A673 (cell line): ENCODE measurements at places on chromosomes 6 and 20. TPM values are rescaled to one million over a fixed set of nuclear protein-coding genes. Genes with fewer than 3 reads are reported as not detected.
A peak's percentile ranks its signal among the peaks of the same experiment; 100 is the strongest.

The HUS1B gene
- total RNA-seq = 0.88 and 0.92 TPM in 2 replicates

The ACTL10 gene
- total RNA-seq = 0.39 and 0.47 TPM in 2 replicates

The SLC22A1 gene
- total RNA-seq = 1.6 and 3.3 TPM in 2 replicates

The TCP1 gene
- total RNA-seq = 505 and 528 TPM in 2 replicates

The MOXD1 gene
- not detected in 2 replicates for total RNA-seq

The MUCL3 gene
- total RNA-seq = not detected in 2 replicates

The ZC2HC1B gene
- not detected in 2 replicates for total RNA-seq

- peak; percentile 14 for DNase-seq
Measured at GRCh38 chr6:144317736-144318135, 32.6 kb downstream of the UTRN start.

GRCh38 chr20:32995802-32996201 lies 8.4 kb downstream of the SUN5 start:
- no peak for DNase-seq

DNA sequence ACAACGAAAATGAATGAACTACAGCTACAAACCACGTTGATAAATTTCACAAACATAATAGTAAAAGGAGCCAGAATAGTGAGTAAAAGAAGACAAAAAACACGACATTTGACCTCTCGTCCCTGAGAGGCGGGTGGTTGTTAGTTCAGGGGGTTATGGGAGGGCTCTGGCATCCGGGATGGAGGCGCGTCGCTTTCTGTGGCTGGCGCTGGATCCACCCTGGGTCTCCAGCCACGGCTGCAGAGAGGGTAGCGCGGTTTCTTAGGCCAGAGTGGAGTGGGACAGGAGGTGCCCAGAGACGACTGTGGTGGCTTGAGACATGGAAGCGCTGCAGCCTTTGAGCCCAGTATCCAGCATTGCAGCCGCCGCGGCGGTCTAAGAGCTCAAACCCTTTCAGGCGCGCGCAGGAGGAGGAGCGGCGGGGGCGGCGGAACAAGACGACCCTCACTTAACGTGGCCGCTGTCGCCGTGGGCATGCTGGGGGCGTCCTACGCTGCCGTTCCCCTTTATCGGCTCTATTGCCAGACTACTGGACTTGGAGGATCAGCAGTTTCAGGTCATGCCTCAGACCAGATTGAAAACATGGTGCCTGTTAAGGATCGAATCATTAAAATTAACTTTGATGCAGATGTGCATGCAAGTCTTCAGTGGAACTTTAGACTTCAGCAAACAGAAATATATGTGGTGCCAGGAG lies 3.7 kb upstream of the ZSCAN23 start:
- DNase-seq = peak; percentile 27

DNA sequence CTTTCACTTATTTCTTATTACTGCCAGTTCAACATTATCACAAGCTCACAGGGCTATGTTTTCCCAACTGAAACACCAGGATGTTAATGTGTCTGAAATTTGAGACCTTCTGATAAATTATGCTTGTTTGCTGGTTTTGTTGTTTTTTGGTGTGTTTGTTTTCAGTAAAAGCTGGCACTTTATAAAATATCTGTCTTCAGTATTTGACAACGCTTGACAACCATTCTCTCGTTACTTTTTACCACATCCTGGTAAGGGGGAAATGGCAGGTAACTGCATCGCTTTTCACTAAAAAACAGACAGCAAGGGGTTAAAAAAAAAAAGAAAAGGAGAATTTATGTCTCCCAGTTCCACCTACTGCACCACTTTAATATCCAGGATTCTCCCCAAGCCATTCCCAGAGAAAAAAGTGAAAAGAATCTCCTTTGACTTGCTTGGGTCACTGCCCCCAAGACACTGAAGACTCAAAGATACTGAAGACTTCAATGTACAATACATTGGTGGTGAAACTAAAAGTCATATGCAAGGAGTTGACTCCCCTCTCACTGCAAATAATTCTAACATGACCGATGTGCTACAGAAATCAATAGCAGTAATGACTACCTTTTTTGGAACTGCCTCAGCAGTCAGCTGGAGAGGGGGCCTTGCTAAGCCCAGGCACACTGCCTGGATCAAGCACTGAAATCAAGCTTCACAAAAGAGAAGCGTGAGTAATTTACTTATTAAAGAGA lies 88.9 kb downstream of the HIVEP2 start:
- no peak for DNase-seq

- DNase-seq = no peak
Measured at GRCh38 chr6:102732898-102733297, 1339.4 kb downstream of the GRIK2 start.

DNA sequence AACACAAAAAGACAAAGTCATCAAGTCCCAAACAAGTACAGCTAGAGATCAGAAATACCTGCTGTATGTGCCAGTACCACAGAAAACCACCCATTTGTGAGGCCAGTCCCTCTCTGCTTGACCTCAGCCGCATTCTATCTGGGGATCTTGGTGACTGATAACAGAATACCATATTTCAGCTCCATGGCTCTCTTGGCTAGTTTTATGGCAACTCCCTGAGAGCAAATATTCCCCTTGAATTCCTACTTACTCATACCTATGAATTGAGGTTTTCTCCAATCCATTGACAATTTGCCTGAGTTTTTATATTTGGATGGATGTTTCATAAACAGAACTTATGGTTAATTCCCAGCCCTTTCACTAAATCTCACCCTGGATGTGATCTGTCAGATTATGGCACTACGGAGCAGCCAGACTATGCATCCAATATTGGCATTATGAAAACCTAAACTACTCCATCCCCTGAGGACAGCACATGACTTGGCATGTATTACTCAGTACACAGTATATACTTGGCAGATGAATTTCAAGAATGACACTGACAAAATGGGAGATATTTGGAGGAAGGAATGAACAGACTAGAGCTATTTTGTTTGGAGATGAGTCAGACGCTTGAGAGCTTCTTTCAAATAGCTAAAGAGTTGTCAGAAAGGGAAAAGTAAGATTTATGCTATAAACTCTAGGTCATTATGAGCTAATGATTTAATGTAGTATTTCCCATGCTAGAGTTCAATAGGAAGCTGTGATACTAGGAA lies 95.7 kb downstream of the PRDM1 start:
- peak; percentile 50 for DNase-seq

DNA sequence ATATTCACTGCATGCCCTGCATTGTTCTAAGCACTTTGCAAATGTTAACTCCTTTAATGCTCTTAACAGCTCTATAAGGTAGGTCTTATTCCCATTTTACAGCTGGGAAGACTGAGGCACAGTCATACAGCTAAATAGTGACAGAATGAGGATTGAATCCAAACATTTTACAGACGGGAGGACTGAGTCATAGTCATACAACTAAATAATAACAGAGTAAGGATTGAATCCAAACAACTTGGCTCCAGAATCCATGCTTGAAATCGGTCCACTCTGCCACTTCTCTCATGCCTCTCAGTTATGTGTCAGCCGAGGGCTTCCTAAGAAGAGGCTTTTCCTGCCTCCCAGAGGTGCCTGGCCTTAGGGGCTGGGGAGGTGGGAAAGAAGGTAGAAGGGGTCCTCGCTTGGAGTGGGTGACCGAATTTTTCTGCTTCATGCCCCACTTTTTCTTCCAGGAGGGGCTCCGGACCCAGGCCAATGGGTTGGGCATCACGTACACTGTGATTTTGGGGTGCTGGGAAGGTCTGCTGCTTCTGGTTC lies 137.4 kb upstream of the RNF24 start:
- DNase-seq = no peak

DNA sequence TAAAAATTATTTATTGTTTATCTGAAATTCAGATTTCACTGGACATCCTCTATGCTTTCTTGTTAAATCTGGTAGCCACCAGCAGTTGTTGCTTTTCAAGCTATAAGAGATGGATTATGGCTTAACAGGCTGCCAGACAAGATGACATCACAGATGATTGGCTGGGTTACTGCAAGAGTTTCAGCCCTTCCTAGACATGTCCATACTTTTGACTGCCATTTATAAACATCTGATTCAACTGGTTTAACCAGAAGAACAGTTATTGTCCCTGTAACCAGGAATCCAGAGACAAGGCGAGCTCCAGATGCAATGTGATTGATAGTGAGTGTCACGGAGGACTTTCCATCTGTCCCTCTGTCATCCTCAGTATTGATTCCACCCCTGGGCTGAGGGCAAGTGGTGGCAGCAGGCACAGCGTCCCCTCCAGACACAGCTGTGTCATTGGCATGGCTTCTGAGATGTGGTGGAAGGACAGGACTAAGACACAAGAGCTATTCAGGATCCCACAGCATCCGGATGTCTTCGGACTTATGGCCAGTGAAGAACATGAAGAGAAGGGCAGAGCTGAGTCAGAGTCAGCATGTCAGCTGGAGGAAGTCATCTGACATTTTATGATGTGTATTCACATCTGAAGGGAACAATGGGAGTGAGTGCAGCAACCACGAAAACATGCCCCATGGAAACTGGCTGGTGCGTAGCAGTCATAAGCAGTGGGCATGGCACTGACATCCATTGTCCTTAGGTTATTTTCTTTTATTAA lies 284.5 kb upstream of the CDYL start:
- DNase-seq = no peak
